NCI-H69 (cell line): ENCODE measurements at places on chromosomes 6 and 20.

DNA sequence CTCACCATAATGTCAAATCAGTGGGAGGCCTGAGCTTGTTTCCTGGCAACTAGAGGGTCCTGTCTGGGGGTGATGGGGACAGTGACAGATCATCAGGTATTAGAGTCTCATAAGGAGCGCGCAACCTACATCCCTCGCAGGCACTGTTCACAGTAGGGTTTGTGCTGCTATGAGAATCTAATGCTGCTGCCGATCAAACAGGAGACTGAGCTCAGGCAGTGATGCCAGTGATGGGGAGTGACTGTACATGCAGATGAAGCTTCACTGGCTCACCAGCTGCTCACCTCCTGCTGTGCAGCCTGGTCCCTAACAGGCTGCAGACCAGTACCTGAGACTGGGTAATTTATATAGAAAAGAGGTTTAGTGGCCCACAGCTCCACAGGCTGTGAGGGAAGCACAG is 147.3 kb downstream of the TTLL2 start:
- no peak for DNase-seq

DNA sequence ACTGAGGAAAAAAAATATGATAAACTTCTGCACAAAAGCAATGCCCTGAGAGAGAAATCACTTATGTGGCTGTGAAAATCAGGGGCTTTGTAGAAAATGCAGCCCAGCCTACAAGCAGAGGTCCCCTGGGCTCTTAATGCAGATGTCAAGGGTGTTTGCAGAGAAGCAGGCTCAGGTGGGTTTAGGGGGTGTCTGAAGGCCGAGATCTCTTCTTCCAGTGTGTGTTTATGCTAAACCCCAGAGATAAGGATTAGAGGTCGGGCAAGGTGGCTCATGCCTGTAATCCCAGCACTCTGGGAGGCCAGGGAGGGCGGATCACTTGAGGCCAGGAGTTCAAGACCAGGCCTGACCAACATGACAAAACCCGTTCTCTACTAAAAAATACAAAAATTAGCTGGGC is 78.5 kb downstream of the TMEM242 start:
- no peak for DNase-seq

- DNase-seq: no peak
Observed at GRCh38 chr20:38855356-38855755, 49.9 kb downstream of the PPP1R16B start.

DNA sequence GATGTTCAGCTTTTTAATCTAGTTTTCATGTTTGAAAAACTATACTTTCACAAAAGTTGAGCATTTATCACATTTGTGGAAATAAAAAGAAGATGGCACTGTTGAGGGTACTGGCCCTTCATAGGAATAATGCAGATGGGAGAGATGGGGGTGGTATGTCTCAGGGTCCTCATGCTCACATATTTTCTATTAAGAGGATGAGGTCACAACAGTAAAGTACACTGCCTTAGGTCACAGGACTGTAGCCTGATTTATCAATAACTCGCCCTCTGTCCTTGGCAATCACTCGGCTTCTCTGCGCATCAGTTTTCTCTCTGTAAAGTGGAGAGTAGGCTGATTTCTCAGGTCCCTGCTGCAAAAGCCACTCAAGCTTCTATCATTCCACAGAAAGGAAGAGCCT is 55.9 kb downstream of the PPP1R3G start:
- DNase-seq: no peak

- DNase-seq: no peak
Observed at GRCh38 chr6:160079686-160080043, 42.0 kb upstream of the SLC22A1 start.

DNA sequence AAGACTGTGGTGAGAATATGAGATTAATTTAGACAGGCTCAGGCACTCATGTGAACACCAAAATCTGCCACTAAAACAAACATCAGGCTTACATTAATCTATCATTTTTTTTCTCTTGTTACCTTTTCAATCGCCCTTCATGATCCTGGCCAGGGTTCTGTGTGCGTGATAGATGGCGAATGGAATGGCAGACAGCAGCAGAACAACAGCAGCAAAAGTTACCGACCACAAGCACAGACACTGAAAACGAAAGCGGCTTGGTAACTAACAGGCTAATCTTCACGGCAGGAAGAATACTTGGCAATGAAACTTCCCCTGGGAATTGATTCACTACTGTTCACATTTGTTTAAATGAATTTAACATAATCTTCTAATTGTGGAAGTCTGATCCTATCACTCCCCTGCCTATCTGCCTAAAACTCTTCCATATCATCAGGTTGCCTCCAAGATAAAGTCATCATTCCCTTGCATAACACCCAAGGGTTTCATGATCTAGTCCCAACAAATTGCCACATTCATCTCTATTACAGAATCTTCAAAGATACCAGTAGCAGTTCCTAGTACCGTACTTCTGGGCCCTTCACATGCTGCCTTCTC is 28.7 kb downstream of the PTPRK start:
- DNase-seq: peak; percentile 58

DNA sequence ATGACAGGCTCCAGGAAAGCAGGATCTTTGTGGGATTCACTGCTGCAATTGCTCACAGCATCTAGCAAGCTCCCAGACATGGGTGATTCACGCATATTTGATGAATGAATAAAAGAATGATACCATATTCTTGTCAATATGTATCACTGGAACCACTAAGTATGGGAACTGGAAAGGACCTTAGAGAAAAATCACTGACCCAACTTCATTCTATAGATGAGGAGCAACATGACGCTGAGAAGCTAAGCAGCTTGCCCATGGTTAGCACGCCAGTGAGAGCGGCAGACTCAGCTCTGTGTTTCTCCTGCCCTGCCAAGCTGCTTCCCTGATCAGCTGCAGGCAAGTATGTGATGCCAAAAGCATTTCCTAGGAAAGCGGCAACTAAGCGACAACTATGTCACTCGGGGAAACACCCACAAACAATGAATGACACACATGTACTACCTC is 66.8 kb downstream of the PPP1R3G start:
- no peak for DNase-seq
